ENCODE measurements at places on chromosomes 1 and 21.

GRCh38 chr1:10171105-10171767, 39.1 kb upstream of the KIF1B start:
- no peak for DNase-seq

DNA sequence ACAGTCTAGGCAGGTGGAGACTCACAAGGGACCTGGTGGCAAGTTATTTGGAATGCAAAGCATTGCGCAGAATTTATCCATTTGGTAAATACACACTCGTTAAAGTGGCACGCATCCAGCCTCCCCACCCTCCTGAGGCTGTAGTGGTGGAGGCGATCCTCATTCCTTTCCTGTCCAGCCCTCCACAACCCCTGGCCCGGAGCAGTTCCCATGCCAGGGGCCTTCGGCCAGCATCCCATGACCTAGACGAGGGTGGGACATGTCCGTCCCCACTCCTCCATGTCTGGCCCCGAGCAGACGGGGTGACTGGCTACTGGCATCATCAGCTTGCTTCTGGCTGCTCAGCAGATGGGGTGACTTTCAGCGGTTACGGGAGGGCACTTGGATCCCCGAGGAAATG, 281.5 kb upstream of the VAMP3 start:
- no peak for DNase-seq

GRCh38 chr1:92784021-92784638, 778 bp downstream of the EVI5 start:
- no peak for DNase-seq

DNA sequence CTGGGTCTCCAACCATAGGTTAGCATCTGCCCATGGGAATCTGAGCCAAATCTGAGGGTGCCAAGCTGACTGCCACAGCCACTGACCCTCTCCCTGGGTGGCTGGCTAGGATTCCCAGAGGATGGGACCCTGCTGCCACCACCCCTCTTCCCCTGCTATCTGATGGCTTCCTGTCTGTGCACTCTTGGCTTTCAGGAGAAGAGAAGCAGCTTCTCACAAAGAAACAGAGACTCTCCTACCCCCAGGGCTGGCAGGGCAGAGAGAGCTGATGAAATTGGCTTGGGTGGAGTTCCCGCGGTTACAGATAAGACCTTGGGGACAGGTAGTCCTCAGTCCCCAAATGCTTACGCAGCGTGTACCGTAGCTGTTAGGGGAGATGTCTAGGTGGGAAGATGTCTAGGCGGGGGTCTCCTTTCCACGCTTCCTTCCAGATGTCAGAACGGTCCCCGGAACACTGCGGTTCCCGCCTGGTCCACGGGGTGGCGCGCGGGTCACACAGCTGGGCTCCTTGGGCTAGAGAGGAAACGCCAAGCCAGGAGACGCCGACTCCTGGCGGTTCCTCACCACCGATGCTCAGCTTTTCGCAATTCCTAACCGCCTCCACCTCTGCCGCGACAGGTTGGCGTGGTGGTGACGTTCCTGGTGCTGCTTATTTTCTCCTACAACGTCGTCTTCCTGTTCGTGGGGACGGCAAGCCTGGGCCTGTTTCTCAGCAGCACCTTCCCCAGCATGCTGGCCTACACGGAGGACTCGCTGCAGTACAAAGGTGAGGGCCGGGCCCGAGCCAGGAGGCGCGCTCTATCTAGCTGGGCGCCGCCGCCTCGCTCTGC, 40.1 kb downstream of the ELK4 start:
- peak; percentile 76 for DNase-seq

DNA sequence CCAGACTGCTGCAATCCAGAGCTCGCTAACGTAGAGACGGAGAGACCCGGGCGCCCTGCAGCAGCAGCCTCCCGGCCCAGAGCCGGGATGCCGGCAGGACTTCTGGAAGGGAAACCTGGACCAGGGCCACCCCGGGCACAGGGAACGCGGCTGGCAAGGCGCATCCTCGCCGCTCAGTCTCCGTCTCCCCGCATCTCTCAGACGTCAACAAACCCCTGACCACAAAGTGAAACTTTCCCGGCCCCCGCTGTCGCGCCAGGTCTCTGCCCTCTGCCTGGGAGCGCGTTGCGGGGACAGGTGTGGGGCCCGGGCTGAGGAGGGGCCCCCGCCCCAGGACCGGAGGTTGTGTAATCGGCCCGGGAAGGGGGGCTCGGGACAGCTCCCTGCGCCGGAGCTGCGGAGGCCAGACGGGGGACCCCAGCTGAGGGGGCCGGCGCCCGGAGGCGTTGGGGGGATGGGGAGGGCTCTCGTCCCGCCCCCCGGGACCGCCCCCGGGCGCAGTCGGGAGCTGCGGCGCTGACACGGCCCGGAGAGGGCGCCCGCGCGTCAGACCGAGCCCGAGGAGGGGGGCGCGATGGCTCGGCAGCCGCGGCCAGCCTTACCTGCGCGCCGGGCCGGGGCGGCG, 116.6 kb upstream of the HIVEP3 start:
- no peak for DNase-seq

GRCh38 chr1:35441926-35442579, 115.2 kb downstream of the KIAA0319L start:
- DNase-seq: no peak

DNA sequence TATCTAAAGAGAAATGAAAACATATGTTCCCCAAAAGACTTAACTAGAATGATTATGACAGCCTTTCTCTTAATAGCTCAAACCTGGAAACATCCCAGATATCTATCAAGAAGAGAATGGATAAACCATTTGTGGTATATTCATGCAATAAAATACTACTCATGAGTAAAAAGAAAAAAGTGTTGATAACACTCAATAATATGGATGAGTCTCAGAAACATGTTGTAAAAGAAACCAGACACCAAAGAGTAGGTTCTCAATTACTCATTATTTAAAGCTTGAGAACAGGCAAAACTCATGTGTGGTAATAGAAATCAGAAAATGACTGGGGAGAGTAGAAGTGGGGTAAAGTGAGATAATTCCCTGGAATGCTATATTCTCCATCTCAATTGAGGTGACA, 154.1 kb downstream of the PHTF1 start:
- DNase-seq: no peak

- no peak for DNase-seq
These were observed 11.7 kb upstream of the EPHA2 start for GRCh38 chr1:16167331-16168143.

- DNase-seq: no peak
These were observed 5.5 kb upstream of the SNAPIN start for GRCh38 chr1:153652805-153653500.

DNA sequence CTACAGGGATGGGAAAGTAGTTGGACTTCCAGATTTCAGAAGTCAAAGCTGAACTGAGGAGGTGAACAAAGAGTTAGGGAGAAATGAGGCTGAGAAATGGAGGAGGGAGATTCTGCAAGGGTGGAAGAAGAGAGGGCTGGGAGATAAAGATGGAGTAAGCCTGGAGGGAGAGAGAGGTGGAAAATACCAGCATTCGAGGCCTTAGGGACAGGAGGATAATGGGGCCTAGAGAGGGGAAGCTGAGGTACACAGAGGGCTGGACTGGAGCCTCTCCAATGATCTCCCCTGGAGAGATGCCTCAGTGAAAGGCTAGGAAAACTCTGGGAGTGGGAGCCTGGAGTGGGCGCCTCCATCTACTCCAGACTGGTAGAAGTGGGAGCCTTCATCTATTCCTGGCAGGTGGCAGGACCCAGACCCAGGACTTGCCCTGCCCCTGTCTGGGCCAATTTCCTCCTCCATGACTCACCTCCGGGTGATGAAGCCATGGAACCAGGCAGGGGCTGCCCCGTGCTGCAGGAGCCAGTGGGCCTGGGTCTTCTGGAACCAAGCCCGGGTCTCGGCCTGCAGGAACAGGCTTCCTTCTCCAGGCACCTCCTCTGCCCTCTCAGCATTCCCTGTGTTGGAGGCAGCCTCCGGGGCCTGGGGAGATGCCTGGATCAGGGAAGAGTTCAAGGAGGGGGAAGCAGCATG, 1.9 kb downstream of the SH2D2A start:
- DNase-seq: no peak

DNA sequence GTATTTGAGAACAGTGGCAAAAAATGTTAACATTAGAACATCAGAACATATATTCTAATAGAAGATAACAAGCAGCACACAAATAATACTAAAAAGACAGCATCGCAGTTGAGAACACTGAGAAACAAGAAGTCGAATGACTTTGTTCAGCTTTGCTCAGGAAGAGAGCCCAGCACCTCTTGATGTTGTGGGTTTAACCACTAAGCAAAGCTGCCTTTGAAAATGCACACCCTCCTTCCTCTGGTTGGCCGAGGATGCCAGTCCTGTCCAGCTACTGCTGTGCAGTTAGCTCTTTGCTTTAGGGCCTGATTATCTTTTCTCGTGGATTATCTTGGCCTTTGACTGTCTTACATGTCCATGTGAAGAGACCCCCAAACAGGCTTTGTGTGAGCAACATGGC, 60.5 kb downstream of the SPATA46 start:
- DNase-seq: no peak

- no peak for DNase-seq
These were observed 154.0 kb downstream of the LIPI start for GRCh38 chr21:14056771-14057191.

DNA sequence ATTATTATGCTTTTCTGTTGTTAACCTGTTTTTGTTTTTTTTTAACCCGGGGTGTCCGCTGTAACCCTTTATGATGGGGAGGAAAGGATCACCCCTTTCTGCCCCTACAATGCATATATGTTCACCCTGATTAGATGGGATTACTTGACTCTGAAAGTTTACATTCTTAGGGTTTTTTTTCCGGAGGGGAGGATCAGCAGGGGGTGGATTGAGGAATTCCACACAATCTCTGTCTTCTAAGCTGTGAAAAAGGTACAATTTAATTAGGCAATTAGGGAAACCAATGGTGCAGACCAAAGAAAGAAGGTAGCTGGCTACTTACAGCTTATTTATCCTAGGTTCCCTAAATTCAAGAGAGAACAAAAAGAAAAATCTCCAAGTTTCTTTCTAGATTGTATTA, 58.3 kb downstream of the EDEM3 start:
- DNase-seq: no peak

DNA sequence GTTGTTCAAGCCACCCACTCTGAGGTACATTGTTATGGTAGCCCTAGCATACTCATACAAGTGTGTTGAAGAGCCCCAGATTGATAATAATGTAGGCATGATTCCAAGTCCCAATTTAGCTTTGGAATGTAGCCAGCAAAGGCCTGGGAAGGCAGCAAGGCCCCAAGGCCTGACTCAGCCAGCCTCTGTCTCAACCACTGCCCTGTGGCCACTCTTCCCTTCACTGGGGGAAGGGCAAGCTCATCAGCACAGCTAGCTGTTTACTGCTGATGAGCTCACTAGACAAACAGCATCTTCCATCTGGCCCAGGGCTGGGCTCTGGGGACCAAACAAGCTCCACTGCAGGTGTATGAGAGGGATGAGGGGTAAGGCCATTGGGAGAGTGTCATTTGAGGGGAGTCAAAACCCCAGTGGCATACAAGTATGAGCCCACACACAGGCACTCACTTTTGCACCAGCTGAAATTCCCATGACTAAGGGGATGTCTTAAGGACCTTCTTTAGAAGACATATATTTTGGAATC, 2.2 kb upstream of the IRF6 start:
- DNase-seq: no peak

- DNase-seq: no peak
These were observed 38.6 kb downstream of the MEF2D start for GRCh38 chr1:156461781-156462647.

- DNase-seq: no peak
These were observed 125.3 kb upstream of the ETS2 start for GRCh38 chr21:38680401-38680800.

GRCh38 chr1:18644973-18645746, 14.5 kb downstream of the PAX7 start:
- no peak for DNase-seq

GRCh38 chr1:96090134-96090533, 631.5 kb upstream of the PTBP2 start:
- no peak for DNase-seq

DNA sequence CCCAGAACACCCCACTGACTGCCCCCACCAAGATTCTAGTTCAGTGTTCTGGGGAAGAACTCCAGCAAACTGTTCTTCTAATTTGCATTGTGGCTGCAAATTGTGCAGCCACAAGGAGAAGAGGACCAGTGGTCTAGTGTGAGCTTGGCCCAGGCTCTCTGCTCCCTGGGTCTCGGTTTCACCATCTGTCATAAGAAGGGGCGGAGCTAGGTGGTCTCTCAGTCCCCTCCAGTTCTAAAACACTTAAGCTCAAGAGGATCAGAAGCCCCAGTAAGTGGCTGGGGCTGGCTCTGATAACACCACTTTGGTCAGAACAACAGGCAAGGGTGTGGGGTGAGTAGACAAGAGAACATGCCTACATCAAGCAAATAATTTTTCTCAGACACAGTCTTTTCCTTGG, 99.9 kb downstream of the BEND5 start:
- no peak for DNase-seq

DNA sequence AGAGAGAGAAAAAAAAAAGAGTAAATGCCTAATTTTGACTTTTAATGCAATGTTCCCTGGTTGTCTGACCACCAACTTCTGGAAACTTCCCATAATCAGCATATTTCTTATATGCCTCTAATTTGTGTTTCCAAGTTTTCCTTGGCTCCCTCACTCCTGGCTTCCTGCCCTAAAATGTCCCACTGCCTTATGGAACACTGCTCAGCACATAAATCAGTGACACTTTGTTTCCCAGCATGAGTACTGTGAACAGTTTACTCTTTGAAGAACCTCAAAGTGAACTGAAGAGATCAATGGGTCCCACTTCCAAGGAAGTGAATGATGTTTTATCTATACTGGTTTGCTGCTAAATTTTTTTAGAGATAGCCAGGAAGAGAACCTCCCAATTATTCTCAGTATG, 271.3 kb upstream of the PRMT6 start:
- no peak for DNase-seq

GRCh38 chr1:195236991-195237889, 1371.0 kb downstream of the KCNT2 start:
- DNase-seq: no peak

DNA sequence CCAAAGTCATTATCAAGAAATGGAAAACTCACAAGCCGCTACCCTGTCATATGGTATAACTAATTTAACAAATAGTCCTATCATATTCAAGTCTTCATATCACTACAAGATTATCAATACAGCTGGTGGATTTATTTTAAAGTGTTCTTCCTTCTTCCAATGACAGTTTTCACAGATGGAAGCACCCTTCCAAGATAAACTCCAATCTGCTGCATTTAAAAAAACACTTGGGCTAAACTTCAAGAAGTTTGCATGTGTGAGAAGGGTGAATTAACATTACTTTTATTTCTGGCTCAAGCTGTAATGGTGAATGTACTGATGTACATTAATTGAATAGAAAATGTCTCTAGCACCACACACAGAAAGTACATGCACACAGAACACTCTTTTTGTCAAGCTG, 192.4 kb downstream of the DPYD start:
- DNase-seq: no peak

GRCh38 chr1:170583186-170583585, 51.2 kb downstream of the GORAB start:
- no peak for DNase-seq

DNA sequence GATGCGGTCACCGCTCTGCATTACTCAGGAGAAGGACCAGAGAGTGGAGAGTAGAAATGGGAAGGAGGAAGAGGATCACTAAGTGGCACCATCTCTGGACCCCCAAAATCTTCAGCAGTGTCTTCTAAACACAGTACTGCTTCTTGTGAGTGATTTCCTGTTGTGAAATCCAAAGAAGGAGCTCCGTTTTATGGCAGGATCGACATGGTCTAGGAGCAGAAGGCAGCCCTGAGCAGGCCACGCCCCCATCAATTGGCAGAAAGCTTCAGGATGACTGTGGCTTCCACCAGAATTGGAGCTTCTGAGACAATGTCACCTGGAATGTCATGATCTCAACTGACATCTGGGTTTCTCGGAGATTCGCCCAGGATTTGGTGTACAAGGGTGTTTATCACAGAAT, 171.5 kb downstream of the ADSS2 start:
- no peak for DNase-seq
